ENCODE measurements at places on chromosomes 16 and 17.

DNA sequence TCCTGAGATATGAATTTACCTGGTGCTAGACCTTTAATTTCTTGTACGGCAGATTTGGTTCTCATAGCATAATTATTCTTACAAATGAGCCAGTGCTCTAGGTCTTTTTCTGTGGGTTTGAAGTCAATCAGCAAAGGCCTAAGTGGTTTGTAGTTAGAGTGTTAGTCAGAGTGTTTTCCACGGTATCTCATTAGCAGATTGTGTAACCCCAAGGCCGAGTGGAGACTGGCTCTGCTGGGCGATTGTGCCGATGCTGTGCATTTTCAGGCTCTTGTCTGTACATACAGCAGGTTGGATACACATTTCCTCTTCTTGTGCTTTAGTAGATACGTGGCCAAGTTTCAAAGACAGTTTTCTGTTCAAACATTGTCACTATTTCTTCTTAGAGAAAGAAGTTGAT is 78.6 kb upstream of the CA10 start:
- no peak for DNase-seq

DNA sequence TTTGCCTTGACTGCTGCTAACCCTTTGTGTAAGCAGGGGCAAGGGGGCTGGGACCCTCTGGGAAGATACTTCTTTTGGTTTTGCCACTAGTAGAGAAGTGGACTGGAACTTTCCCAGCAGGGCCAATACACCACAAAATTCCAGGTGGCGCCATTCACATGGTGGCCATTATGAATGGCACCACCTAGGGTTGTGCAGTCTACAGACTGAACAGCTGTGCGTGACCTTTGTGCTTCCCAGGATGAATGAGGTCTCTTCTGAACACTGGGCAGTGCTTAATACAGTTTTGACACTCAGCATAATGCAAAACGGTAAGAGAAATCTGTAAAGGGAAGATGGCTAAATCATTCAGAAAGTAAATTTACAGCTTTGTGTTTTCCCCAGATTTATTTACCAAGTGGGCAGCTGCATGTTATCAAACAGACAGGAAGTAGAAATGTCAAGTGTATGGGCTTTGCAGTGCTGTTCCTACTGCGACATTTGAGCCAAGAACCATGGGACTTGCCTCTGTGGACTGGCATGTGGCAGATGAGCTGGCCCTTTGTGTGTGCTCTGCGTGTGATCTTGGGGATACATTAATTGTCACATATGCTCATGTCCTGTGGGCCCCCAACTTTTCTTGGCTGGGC is 9.2 kb downstream of the SYT17 start:
- DNase-seq, result no peak

- no peak for DNase-seq
Measured at GRCh38 chr17:31492880-31493655, 101.6 kb downstream of the RAB11FIP4 start.

GRCh38 chr17:77163511-77164280 is 22.9 kb downstream of the SEC14L1 start:
- DNase-seq, result no peak

- DNase-seq, result no peak
Measured at GRCh38 chr17:40303009-40303657, 5.8 kb upstream of the RARA start.

DNA sequence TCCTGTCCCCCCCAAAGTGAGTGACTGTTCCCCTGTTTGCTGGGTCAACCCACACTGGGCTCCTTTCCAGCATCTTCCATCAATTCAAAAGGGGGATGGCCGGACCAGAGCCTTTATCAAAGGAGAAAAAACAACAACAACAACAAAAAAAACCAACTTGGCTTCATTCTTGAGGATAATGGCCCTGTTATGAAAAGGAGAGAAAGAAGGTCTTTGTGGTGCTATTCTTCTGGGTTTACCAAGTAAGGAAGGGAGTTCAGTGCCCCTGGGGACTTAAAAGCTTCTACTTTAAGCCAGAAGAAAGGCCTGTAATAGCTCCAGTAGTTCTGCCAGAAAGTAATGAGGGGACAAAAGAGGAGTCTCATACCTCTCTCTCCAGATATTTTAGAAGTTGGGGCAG is 71.5 kb downstream of the RGS9 start:
- DNase-seq, result no peak

DNA sequence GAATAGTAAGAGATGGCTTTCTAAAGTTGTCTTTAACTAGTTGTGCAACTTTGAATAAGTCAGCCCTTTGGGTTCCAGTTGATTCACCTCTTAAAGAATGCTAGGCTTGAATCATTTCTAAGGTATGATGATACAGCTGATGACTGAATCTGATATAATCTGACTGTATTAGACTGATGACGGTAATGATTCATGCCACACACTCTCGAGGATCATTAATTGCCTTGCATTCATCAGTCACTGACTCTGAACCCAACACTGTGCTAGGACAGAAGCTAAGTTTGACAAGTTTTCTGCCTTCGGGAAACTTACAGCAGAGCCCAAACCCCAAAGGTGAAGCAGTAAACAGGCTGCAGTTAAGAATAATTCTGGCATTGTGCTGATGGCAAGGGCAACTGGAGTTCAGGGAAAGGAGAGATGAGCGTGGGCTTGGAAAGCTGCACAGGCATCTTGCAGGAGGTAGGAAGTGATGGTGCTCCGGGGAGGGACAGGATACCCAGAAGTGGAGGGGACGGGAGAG is 25.8 kb downstream of the ASIC2 start:
- DNase-seq, result peak; percentile 75

- DNase-seq, result no peak
Measured at GRCh38 chr16:8113843-8114242, 476.5 kb downstream of the TMEM114 start.

DNA sequence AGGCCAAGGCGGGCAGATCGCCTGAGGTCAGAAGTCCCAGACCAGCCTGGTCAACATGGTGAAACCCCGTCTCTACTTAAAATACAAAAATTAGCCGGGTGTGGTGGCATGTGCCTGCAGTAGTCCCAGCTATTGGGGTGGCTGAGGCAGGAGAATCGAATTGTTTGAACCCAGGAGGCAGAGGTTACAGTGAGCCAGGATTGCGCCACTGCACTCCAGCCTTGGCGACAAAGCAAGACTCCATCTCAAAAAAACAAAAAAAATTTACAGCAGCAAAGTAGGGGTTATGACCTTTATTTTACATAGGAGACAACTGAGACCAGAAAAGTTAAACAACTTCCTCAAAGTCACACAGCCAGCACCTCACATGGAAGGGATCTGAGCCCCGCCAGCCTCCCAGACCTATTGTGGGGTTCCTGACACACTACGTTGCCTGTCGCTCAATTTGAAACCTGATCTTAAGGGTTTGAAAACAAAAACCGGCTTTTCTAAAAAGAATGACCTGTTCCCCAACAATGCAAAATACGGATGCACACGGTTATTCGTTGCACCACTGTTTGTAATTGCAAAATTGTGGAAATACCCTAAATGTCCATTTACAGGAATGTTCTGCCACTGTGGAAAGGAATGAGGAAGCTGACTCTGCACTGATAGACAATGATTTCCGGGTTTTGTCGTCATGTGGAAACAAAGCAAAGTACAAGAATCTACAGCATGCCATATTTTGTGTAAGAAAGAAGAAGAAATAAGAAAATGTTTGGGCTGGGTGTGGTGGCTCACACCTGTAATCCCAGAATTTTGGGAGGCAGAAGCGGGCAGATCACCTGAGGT is 77.2 kb downstream of the CNGB1 start:
- DNase-seq, result peak; percentile 66

DNA sequence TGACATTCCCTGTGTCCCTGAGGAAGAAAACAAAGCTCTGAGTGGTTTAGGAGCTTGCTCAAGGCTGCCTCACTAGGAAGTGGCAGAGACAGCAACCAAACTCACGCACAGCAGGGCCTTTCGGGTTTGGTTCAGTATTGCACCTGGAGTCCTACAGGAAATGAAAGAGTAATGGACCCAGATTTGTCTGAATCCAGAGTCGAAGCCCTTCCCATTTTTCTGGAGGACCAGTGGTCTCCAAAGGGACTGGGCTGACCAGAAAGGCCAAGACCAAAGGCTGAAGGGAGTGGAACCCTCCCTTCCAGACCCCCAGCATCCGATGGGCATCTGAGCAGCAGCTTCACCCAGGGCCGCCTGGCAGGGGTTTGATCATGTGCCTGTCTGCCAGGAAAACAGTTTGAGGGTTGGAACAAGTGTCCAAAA is 85.5 kb upstream of the RPL38 start:
- DNase-seq, result no peak

DNA sequence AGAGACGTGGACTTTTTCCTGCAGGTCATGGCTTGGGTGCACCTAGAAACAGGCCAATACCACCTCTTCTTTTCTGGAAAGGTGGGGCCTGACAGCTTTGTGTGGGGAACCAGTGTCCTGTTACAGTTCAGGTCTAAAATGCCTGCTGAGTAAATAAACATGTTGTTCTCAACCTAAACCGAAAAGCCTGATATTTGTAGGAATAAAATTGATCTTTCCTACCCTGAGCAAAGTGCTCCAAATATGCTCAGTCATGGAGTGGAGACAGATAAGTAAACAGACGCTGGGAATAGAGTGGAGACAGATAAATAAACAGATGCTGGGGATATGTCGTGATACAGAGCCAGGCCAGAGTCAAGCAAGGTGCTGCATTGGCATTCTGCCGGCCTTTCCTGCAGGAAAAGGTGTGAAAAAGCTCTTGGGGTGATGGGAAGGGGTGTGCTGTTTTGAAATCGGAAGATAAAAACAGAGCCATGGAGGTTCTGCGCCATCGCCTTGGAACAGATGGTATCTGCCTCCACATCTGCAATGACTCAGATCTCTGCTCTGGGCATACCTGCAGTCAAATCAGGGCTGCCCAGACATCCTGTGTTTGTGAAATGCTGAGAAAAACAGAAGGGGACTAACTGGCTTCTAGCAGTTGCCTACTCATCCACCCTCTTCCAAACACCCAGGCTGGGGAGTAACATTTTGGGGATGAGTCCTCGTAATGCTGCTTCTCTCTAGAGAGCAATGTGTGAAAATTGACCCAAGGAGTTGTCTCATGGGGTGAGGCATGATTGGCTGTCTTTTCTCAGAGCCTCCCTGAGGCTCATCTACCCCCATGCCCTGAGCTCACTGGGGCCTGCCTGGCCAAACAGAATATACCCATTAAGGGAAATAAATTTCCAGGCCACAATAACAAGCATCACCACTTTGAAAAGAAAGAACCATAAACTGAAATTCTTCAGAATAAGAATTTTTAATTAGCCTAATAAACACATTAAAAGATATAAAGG is 16.8 kb upstream of the TRPV2 start:
- DNase-seq, result no peak

DNA sequence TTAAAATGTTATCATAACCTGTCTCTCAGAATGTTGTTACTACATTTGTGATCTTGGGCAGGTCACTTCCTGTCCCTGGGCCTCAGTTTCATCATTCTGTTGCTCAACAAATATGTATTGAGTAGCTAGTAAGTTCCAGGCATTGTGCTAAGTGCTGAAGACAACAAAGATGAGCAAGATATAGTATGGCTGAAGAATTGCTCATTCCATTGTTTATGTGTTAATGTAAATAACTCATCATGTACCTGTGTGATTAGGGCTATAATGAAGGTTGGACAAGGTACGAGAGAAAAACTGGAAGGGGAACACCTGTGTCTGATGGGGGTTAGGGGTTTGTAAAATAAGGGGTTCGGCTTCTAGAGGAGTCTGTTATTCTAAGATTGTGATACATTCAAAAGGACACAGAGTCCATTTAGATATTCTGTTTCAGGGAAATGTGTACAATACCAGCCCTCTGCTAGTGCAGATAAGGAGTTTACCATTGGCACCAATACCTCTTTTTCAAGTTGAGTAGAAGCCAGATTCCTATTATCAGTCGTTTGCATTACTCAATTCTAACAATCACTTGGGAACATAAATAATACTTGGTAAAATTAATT is 20.0 kb downstream of the TUBG1 start:
- DNase-seq, result no peak
